Urinary bladder (tissue), 4 donors: ENCODE measurements at places on chromosomes 5 and 9.

- no peak for DNase-seq
Measured at GRCh38 chr9:16154521-16155078, 601.8 kb downstream of the CCDC171 start.

DNA sequence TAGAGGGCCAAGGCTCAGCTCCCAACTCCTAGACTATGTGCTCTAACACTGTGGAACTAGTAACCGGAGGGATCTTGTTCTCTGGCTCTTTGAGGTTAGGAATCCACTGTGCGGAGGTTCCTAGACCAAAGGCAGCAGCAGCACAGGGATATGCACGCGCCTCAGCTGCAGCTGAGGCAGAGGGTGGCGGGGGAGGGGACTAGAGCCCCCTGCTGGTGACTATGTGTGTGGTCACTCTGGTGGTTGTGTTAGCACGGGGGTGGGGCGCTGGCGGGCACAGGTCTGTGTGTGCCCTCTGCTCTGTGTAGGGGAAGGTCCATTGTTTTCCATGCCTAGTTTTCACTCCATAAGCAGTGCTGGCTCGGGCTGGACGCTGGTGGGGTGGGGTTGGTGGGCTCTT is 458.0 kb upstream of the IZUMO3 start:
- DNase-seq = no peak

- no peak for DNase-seq
Measured at GRCh38 chr5:15837551-15838289, 337.7 kb downstream of the FBXL7 start.

GRCh38 chr9:94952565-94953373 is 226.3 kb downstream of the AOPEP start:
- DNase-seq = no peak

GRCh38 chr9:113945784-113946183 is 69.7 kb downstream of the ZNF618 start:
- no peak for DNase-seq
